NCI-H1417 (cell line): ENCODE measurements at places on chromosomes 5 and 9.

DNA sequence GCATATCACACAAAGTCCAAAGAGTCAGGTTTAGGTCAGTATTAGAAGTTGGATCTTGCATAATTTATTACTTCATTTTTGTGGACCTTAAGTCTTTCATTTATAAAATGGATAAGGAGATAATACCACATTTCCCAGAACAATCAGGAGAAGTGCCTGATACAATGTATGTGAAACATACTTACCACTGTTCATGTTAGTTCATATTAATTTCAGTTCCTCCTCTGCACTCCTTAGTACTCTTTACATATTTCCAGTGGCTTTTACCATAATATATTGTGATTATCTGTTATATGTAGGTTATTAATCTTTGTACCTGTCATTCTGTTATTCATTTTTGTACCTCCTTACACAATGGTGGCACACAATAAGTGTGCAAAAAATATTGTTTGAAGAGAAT, 214.4 kb downstream of the ARL15 start:
- DNase-seq = no peak

GRCh38 chr5:15627109-15627508, 127.1 kb downstream of the FBXL7 start:
- DNase-seq = no peak

DNA sequence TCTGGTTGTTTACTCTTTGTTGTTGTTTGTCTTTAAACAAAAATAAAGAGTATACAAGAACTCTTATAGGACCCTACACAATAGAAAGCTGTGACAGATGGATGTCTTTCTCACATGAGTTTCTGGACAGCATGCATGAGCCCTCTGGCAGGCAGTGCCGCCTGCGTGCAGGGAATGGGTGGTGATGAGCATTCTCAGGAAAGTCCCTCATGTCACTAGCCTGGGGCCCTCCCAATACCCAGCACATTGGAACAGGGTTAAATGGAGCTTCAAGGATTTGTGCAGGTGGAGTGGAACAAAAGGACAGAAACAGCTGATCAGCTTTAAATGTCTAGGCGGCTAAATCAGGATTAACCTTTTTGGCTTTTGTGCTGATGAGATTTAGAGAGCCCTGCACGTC, 181.0 kb upstream of the CD180 start:
- DNase-seq = peak; percentile 78

- DNase-seq = no peak
These were observed 473.9 kb upstream of the COX7C start for GRCh38 chr5:86143837-86144236.

- no peak for DNase-seq
These were observed 67.5 kb upstream of the ACTBL2 start for GRCh38 chr5:57550132-57550531.

- DNase-seq = no peak
These were observed 11.4 kb upstream of the ANKRD33B start for GRCh38 chr5:10552183-10553143.
